ENCODE measurements at places on chromosomes 11 and 22. TPM values are rescaled to one million over a fixed set of nuclear protein-coding genes. Genes with fewer than 3 reads are reported as not detected.

GRCh38 chr11:130414107-130415080, 14.0 kb downstream of the ADAMTS8 start:
- DNase-seq, result no peak

DNA sequence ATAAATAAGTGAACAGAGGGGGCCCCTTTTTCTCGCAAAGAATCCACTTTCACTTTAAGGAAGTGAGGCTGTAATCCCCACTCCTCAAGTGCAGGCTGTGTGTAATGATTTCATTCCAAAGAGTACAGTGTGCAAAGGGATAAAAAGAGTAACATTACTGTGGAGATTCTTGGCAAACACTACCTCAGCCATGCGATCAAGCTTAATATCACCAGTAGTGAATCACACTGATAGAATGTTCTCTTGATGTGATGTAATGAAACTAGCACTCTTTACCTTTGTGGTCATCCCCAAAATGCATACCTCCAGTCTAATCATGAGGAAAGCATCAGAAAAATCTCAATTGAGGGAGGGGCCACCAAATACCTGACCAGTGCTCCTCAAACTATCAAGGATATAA, 246.1 kb upstream of the CHORDC1 start:
- no peak for DNase-seq

The SCGB1D1 gene
- not detected for total RNA-seq

- DNase-seq, result no peak
Observed at GRCh38 chr11:105202844-105203548, 63.4 kb upstream of the CARD18 start.

The TMEM41B gene
- 9.4 TPM for total RNA-seq

DNA sequence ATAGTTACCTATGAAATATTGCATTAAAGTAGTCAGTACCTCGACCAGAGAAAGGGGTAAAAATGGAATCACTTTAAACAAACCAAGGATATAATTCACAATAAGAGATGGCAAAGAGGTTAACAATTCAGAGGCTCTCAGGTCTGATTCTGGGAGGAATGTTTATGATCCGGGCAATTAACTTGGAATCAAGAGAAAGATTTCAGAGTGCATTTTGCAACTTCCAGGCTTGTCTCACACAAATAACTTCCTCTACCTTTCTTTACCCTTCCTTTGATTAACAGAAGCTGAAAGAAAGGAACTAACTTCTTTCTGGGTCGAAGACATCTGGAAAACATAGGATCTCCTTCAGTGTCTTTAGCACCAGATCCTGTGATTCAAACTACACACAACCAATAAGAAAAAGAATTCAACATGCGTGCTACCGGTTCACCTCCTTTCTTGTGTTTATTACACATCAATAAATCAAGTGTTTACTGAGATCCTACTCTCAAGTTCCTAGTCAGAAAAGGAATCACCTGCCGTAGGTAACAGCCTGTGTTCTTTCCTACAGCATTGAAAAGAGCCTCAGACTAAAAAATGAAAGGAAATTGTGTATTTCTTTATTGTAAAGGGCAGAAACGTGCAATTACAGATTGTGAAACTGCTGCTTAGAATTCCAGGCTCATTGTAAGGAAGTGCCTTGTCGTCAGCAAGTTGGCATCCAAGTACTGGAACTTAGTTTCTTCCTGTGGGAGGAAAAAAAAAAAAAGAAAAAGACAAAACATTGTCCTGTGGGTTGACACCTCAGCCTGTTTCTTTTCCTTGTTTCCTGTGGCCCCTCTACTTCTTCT, 29.5 kb downstream of the CARD18 start:
- DNase-seq, result no peak

- no peak for DNase-seq
Observed at GRCh38 chr11:22792497-22792896, 37.1 kb downstream of the SVIP start.

- no peak for DNase-seq
Observed at GRCh38 chr11:27921472-27921871, 186.5 kb downstream of the KIF18A start.

The ACCS gene
- 2.9 TPM for total RNA-seq

DNA sequence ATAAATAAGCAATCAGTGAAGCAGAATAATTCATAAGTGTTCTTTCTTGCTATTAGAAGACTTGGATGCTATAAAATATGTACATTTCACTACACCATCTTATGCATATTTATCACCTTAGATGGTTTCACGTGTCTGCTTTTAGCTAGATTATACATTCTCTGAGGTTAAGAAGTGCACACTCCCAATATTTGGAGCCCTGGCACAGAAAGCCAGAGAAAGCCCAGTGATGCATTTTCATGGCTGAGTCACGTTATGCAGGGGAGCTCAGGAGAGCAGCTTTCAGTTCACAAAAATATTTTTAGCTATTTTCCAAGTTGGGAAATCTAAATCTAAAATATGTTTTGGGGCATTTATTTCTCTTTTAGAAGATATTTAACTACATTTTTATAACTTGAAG, 5.1 kb upstream of the TP53AIP1 start:
- no peak for DNase-seq

GRCh38 chr11:3808861-3809623, 682 bp downstream of the PGAP2 start:
- DNase-seq, result peak; percentile 29

GRCh38 chr22:46369716-46370583, 34.4 kb downstream of the TRMU start:
- no peak for DNase-seq

GRCh38 chr11:20060181-20060580, 100.1 kb downstream of the DBX1 start:
- no peak for DNase-seq

The MPZL3 gene
- total RNA-seq, result 0.13 TPM

DNA sequence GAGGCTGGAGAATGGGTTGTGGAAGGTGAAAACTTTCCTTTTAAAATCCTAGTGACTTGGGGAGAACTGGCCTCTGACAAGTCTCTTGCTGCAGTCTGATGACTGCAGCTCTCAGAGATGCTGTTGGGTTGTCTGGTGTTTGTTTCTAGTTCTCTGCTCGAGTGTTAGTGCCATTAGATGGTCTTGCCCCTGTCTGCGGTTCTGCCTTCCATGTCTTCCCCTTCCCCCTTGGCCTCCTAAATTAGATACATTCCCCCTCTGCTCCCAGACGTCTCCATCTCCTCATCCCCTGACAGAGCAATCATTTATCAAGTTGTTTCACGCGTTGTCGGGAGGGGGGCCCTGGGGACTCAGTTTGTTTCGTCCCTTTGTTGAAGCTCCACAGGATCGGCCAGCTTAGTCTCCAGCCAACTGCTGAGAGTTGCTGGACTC, 67.7 kb downstream of the CECR2 start:
- no peak for DNase-seq

The HIKESHI gene
- 30.1 TPM for total RNA-seq

The MUC5AC gene
- not detected for total RNA-seq

GRCh38 chr11:121464352-121464946, 11.7 kb upstream of the SORL1-AS1 start:
- no peak for DNase-seq

DNA sequence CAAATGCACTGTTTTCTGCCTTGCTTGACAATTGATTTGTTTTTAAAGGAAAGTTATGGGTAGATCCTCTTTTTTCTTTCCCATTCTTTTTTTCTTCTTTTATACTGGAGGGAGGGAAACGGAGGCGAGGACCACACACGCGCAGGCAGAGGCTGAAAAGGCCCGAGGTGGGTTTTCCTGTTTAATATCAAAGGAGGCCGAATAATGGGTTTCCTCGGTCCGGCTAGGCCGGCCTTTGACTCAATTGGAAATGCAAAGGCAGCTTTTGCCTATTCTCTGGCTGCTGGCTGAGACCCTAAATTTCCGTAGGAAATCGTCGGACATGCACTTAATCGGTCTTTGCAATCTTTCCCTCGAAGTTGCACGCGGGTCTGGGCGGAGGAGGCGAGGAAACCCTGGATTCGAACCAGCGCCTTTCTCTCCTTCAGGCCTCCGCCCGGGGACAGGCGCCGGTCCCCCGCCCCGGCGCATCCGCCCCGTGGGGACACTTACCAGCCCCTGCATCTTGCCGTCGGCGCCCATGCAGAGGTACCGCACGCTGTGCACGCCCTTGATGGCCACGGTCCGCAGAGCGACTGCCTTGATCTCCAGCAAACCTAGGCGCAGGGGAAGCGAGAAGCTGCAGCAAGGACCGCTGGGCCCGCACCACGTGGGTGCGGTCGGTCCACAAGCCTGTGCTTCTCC, 911 bp downstream of the FGF19 start:
- no peak for DNase-seq

All from gastrocnemius medialis (tissue), 4 donors.